Ecto neural progenitor cell (in vitro differentiated cells): ENCODE measurements at places on chromosomes 5 and 9.

DNA sequence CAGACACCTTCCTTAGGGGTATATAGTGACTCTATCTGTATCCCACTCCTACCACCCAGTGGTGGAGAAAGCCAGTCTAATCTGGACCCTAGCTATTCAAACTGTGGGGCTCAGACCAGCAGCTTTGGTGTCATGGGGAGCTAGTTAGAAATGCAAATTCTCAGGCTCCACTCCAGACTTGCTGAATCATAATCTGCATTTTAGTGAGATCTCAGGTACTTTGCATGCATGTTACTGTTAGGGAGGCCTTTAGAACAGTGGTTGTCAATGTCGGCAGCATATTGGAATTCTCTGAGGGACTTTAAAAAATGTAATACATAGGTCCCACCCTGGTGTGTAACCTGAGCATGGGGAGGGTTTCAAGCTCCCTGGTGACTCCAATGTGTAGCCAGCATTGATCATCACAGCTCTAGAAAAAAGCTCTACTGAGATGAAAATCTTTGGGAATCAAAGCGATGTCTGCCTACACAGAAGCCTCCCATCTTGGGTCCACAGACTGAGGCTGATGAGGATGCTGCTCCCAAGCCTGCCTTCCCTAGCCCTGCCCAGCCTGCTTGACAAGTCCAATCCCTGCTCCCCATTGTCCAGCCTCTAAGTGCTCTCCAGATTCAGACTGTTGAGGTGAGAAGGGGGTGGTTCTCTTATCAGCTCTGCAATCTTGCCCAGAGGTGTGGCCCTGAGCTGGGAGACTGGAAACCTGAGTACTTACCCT, 11.9 kb upstream of the GM2A start:
- no peak for DNase-seq

GRCh38 chr9:95736891-95737522, 138.5 kb upstream of the ERCC6L2 start:
- no peak for DNase-seq

- no peak for DNase-seq
These were observed 6.1 kb upstream of the CTNNAL1 start for GRCh38 chr9:109019420-109019819.

DNA sequence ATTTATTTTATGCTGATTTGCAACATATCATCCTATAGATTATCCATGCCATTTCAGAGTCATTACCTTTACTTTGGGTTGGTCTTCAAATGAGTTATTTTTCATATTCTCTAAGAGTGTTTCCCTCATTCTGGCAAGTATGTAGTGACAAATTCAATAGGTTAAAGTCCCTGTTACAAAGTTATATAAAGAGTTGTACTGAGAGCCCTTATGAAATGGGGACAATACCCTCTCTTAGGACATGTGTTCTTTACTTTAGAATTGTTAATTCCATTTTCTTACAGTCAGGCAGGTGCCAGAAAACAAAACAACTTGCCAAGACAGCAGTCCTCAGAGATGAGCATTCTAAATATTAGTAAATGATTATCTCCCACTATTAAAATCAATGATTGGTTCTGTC, 6.0 kb downstream of the ALDH1A1 start:
- no peak for DNase-seq

GRCh38 chr9:98774746-98775145, 21.6 kb downstream of the ANKS6 start:
- DNase-seq = no peak

DNA sequence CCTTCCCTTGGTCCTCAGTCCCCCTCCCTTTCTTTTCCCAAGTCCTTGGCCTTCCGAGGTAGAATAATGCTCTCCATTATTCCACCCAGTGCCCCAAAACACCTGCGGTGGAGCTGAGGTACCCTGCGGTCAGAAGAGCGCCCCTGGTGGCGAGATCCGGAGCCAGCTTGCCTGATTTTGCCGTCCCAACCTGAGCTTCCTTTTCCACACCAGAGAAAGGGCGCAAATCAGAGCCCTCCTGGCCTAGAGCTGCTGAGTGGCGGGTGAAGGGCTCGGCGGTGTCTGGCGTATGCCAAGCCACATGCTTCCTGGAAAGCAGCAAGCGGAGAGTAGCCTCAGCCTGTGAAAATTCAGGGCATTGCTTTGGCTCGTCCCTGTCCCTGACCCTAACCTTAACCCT, 21.1 kb upstream of the CARTPT start:
- peak; percentile 64 for DNase-seq

DNA sequence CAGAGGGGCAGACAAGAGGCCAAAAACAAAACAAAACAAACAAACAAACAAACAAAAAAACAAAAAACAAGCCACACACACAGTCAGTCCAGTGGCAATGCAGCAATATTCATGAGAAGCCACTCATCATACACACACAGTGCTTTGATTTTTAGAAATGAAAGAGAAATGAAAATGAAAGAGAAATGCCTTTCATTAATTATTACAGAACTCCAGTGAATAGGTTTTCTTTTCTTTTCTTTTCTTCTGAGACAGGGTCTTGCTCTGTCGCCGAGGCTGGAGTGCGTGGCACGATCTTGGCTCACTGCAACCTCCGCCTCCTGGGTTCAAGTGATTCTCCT, 36.9 kb downstream of the SPRY4 start:
- DNase-seq = no peak

DNA sequence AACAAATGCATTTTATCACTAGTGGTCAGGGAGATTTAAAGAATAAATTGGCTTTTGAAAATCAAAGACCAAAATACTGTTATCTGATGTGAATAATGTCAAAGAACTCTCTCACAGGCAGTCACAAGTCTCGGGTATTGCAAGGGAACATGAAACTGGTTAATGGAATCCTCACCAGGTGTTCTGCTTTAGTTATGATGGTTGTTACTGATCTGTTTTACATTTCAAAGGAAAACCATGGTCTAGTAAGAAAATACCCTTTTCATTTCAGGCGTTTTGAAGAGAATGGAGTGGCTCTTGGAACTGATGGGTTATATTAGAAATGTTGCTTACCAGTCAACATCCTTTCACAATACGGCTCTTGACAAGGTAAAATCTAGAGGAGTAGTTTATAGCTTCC, 43.4 kb downstream of the HACD4 start:
- no peak for DNase-seq

DNA sequence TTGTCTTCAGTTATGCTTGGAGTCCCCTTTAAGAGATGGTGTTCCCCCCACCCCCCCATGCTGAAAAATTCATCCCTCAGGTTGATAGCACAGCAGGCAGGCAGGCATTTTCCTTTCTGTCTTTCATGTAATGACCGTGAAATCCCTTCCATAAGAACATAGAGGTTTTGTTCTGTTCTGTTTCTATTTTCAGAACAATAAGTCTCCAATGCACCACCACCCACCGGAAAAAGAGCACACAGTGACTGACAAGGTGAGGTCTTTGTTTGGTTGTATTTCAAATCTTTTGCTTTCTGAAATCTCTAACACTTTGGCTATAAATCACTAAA, 52.4 kb downstream of the DMRT2 start:
- DNase-seq = no peak

DNA sequence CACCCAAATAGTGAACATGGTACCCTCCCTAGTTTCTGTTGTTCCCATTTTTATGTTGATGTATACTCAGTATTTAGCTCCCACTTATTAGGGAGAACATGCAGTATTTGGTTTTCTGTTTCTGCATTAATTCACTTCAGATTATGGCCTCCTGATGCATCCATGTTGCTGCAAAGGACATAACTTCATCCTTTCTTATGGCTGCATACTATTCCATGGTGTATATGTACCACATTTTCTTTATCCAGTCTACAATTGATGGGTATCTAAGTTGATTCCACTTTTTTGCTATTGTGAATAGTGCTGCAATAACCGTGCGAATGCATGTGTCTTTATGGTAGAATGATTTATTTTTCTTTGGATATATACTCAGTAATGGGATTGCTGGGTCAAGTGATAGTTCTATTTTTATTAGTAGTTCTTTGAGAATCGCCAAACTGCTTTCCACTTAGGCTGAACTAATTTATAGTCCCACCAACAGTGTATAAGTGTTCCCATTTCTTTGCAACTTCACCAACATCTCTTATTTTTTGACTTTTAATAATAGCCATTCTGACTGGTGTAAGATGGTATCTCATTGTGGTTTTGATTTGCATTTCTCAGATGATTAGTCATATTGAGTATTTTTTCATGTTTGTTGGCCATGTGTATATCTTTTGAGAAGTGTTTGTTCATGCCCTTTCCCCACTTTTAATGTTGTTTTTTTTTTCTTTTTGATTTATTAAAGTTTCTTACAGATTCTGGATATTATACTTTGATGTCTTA, 79.6 kb downstream of the SMIM15 start:
- DNase-seq = no peak

DNA sequence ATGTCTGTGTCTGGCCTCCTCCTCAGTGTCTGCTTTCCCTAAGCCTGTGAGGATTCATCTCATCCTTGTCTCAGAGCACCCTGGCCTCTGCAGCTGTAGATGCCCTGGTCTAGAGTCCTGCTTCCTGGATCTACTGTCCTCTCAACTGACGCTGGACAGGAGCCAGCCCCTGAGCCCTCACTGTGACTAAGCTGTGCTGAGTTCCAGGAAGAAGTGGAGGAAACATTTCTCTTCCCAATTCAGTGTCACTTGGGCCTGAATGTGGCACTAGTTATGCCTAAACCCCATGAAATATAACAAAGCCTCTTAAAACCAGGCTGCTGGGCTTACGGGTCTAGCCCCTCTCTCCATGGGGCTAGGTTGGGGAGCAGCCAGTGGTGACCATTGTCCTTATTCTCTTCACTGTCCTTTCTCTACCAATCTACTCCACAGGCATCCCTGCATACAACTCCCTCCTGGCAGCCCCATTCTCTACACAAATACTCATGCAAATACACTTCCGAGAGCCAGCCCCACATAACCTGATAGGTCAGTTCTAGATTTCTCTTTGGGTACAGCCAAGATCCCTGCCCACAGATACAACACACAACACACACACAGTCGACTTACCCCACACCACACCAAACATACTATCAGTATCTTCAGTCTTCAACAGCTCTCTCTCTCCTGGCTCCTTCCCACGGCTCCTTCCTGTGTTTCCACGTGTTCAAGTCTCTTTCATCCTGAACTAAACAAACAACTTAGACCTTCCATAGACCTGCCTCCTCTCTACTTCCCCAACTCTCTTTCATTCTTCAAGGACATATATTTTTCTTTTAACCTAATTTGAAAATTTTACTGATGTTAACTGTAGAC, 220.8 kb downstream of the SNX18 start:
- no peak for DNase-seq

GRCh38 chr9:14340219-14340873, 26.4 kb upstream of the NFIB start:
- no peak for DNase-seq

DNA sequence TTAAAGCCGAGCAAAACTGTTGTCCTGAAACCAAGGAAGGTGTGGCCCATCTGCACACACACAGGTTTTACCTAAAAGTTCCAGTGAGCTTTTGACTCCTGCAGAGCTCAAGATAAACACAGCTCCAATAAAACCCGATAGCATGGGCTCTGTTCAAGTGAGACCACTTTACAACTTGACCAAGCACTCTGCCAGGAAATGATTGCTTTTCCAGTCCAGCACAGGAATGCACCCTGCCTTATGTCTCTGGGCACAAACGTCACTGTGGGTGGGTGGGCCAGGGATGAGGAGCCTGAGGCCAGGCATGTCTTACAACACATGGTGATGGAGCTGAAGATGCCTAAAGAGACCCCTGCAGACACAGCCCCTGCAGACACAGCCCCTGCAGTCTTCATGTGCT, 115.3 kb downstream of the ROR2 start:
- DNase-seq = no peak

- no peak for DNase-seq
These were observed 12.2 kb downstream of the GPR150 start for GRCh38 chr5:95631991-95632675.

DNA sequence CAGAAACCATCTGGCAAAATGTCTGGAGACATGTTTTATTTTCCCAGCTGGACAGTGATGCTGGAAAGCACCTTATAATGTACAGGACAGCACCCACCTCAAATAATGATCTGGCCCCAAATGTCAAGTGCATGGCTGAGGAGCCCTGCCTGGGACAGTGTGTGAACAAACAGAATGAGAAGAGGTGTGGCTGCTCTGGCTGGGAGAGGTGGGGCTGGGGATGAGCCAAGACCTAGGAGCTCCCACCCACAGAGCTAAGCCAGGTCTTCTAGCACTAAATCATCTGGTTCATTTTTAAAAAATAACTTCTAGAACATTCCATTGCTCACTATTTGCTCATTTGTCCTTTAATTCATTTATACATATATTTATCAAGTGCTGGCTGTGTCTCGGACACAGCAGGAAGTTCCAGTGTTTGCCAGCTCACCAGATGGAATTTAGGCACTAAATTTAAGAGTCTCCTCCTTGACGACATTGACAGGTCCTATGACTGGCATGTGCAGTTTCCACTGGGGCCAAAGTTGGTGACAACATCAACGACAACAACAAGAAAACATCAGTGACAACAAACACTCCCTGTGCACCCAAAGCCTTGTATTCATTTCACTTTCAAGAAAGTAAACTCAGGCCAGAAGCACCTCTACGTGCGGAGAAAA, 59.1 kb downstream of the GTF3C4 start:
- no peak for DNase-seq

DNA sequence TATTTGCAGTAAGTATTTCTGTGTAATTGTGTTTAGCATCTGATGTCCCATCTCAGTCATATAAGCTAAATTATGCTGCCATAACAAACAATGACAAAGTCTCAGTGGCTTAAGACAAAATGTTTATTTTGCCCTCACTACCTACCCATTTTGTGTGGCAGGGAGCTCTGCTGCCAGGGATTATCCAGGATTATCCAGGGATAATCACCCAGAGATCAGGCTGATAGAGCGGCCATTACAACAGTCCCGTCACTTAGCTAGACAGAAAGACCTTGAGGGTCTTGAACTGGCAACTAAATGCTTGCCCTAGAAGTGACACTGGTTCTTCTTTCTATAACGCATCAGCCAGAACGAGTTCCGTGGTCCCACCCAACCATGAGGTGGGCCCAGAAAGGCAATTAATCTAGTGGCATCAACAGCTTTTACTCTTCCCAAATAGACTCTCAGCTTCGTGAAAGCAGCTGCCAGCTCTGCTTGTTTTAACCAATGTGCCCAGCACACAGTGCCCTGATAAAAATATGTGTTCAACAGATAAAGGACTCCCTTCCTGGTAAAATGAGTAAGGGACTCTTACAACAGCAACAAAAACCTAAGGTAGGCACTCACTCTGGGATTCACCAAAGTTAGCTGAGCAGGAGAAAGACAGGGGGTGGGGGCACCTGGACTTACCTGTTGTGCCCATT, 22.8 kb downstream of the CCDC69 start:
- peak; percentile 43 for DNase-seq

DNA sequence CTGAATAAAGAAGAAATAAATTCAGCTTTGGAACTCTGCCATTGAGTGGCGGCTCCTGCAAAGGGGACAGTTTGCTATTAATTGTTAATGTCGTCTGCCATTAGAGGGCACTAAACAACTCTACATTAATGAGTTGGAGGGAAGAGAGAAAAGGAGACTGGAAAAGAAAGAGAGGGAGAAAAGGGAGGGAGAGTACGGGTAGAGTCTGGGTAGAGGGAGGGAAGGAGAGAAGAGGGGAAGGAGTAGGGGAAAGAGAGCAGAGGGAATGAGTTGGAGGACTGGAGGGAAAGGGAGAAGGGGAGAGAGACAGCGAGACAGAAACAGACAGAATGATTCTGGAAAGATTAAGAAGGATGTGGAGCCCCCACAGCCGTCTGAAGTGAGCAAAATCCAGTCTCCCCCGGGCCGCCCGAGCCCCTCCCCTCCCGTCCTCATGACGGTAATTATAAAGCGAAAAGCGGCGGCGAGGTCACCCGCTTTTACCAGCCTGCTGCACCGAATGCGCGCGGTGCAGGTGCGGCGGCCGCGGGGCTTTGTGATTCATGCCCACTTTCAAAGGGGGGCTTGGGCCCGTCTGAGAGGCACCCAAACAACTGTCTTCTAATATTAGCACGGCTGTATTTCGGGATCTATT, 1.9 kb upstream of the FST start:
- peak; percentile 83 for DNase-seq
